Calu3 (cell line): ENCODE measurements at places on chromosomes 2 and 18.

DNA sequence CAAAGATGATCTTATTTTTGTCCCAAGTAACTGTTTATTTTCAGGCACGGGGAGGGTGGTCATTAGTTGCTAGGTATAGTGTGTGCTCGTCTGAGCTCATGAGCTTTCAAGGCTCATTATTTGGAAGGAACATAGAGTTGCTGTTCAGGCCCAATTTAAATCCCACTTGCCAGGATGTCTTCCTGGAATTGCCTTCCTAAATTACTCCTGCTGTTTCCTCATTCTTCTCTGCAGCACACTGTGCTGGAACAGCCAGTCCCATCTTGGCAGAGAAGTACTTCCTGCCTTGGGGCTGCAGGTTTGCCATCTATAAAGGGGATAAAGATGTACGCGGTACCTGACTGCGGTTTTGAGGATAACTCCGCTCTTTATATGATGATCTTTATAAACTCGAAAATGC is 37.3 kb downstream of the GREB1 start:
- DNase-seq, result no peak

DNA sequence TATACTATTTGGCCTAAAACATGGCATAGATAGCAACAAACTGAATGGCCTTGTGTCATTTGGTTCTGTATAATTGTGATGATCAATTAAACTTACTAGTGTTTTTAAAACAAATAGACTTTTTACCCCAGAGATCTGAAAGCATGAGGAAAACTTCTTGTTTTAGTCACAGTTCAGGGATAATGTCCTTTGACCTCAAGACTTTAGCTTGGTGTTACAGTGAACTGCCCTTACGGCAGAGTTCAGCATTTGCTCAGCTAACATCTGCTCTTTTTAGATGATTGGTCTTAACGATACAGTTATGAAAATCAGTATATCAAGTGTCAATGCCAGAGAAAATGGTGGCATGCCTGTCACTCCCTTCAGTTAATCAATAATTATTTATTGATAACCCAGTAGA is 429.2 kb downstream of the PARD3B start:
- no peak for DNase-seq

DNA sequence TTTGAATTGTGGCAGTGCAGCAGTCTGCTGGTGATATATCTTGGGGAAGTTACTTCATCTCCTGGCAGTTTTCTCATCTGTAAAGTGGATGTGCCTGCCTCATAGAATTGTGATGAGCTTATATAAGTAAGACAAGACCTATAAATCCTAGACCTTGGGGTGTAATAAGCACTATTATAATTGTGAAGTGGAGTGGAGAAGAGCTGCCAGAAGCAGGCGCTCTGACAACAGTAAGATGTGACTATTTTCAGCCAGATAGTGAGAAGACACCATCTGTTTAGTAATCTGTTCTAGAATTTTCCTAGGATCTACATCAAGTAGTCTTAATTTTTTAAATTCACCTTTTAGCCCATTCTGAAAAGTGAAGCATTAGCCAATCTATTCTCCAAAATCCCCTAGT is 85.6 kb upstream of the TSPYL6 start:
- no peak for DNase-seq

DNA sequence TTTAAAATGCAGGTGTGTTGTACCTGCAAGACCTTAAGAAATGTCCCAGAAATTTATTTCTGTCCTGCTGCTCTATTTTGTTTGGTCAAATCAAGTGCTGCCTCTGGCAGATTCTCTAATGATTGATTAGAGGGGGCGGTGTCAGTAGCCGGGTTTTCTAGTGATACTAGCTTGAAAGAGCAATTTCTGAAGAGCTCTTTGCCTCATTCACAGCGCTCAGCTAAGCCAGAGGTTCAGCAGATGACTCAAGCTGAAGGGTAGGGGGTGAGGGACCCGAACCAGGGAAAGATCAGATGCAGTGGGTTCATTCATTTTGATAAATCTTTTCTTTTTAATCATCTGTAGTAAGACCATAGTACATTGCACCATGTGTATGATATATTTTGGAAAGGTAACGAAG is 15.0 kb downstream of the ZBTB7C start:
- DNase-seq, result no peak

DNA sequence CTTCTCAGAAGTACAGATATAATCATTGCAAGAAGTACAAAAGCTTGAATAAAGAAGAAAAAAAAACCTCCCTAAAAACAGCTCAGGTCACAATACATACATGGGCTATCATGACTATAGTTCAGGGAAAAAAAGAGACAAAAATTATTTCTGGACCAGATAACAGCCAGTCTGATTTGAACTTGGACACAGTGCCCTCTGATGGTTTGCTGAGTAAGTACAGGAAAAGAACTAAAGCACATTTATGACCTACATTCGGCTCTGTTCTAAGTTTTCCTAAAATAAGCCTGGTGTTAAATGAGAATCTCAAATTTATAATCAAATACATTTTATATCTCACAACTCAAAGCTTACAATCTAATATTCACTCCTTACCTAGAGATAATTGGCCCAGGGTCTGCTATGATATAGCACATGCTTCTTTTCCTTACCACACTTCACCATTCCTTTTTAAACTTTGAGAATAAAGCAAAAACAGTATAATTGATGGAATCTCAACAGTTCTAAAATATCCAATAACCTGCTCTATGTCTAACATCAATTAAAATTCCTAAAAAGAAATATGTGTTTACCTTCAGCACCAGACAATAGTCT is 81.1 kb downstream of the RAPH1 start:
- DNase-seq, result peak; percentile 46

- DNase-seq, result no peak
Measured at GRCh38 chr2:43332653-43333052, 106.2 kb upstream of the ZFP36L2 start.

DNA sequence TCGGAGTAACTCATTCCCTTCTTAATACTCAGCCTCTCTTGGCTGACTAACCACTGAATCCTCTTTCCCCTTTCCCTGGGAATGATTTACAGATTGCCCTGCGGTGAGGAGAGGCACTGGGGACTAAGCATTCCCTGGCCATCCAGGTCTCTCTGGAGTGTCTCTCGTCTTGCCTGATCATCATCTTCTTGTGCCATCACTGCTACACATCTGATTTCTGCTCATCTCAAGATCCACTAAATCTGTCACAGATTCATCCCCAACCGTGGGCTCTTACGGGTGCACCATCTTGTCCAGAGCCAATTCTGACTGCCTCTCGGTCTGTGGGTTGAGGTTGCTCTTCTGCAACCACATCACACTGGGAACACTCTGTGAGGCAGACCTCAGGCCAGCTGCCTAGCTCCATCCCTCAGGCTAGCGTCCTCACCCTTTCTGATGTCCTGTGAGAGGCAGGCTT is 12.0 kb downstream of the SFTPB start:
- no peak for DNase-seq

- no peak for DNase-seq
Measured at GRCh38 chr2:240632306-240632721, 7.0 kb downstream of the GPR35 start.

GRCh38 chr18:61850756-61851155 is 42.1 kb downstream of the RNF152 start:
- no peak for DNase-seq

GRCh38 chr2:181471783-181472182 is 14.6 kb downstream of the ITGA4 start:
- no peak for DNase-seq

- no peak for DNase-seq
Measured at GRCh38 chr2:118816669-118817068, 30.8 kb downstream of the EN1 start.

DNA sequence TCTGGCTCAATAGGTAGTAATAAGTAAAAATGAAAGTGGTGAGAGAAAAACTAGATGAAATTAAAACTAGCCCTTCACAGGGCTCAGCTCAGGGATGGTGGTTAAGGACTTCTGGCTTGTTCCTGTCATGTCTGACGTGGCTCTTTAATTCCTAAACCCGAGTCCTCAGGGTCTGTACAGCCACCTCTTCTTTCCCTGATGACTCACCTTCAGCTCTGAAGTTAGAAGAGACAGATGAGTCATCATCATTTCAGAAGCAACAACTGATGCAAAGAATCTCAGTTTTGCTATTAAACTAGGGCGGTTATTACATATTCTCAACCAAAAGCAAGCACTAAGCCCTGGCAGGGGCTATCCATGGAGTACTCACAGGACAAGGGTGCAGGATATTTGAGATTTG is 24.0 kb upstream of the ITGB6 start:
- peak; percentile 59 for DNase-seq

DNA sequence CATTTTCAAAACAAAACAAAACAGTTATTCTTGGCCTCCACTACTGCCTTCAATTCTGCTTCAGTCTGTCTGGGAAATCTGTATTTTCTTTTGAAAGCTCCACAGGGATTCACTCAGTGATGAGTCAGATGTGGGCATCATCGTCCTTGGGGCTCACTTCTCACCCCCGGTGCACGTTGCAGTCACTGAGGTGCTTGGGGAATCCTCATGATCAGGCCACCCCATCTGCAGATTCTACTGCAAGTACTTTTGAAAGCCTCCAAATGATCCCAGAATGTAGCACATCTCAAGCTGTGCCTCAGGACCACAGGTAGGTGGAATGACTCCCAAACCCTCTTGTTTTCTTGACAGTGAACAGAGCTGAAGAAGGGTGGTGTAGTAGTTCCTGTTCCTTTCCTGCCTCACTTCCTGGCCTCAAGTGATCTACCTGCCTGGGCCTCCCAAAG is 34.3 kb downstream of the LPIN2 start:
- no peak for DNase-seq

DNA sequence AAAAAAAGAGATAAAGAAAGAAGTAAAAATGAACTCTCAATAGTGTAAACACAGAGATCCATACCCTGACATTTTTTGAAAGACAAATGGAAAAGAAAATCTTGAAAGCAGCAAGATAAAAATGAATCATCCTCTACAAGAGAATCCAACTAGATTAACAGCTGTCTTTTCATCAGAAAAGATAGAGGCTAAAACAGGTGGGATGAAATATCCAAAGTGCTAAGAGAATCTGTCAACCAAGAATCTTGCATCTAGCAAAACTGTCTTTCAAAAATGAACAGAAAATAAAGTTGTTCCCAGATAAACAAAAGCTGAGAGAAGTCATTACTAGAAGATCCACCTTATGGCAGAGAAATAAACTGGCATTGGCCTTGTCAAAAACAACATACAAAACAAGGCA is 117.3 kb upstream of the MAPRE2 start:
- DNase-seq, result no peak

GRCh38 chr2:222904557-222905258 is 43.9 kb downstream of the ACSL3 start:
- no peak for DNase-seq

- no peak for DNase-seq
Measured at GRCh38 chr2:222064286-222064685, 234.5 kb downstream of the PAX3 start.

- peak; percentile 68 for DNase-seq
Measured at GRCh38 chr2:16617282-16618266, 48.1 kb downstream of the CYRIA start.

DNA sequence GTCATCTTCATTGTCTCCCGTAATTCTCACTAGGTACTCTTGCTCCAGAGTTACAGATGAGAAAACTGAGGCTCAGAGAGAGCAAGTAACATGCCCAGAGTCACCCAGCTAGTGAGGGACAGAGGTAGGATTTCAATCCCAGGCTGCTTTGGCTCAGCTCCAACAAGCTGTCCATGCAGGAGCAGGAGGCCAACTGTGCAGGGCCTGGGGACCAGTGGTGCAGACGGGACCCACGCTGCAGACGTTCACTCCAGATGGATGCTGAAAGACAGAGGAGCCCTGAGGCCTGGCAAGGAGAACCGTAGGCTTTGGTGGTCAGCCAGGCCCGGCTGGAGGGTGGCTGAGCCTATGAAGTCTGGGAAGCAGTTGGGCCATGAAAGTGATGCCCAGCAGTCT is 102.6 kb downstream of the MCFD2 start:
- DNase-seq, result no peak

- DNase-seq, result no peak
Measured at GRCh38 chr2:226969417-226970080, 133.7 kb downstream of the RHBDD1 start.

DNA sequence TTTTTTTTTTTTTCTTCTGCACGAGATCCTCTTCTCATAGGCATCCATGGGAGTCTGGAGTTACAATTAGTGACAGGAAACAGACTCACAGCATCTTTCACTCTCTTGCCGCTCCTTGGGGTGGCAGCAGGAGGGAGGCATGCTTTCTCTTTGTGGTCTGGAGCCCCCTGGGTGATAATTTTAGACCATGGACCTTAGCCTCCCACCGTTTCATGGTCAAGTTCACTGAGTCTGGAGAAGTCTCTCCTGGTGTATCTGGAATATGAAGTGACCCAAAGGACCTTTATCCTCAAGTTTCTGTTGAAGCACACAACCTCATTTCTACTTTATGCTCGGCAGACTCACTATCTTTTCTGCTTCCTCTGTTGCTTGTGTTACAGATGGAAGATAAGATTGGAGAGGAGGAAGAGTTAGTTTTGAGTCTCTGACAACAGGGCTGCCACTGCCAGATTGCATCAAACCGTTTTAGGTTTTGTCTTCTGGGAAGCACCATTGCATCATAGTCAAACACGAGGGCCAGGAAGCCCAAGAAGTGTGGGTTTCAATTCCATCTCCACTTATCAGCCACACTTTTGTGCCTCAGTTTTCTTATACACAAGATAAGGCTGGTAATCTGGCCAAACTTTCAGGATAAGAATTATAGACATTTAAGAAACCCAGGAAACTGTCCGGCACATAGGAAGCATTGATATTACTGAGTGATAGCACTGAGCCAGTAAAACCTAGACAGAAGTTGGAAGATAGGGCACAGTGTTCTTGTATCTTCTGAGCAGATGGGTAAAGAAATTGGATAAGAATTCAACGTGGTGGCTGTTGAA is 62.3 kb downstream of the ADCYAP1 start:
- DNase-seq, result no peak

DNA sequence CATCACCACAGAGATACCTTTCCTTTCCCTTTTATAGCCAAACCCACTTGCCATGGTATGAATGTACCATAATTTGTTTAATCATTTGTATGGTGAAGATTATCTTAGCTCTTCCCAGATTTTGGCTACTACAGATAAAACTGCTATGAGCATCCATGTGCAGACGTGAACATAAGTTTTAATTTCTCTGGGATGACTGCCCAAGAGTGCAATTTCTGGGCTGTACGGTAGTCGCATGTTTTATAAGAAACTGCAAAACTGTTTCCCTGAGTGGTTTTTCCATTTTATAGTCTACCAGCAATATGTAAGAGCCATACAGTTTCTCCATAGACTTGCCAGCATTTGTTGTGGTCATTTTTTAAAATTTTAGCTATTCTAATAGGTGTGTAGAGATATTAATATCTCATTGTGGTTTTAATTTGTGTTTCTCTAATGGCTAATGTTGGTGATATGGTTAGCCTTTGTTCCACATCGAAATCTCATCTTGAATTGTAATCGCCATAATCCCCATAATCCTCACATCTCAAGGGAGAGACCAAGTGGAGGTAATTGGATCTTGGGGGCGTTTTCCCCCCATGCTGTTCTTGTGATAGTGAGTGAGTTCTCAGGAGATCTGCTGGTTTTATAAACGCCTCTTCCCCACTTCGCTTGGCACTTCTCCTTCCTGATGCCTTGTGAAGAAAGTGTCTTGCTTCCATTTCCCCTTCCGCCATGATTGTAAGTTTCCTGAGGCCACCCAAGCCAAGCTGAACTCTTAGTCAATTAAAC is 628.5 kb upstream of the KLHL29 start:
- DNase-seq, result no peak

- no peak for DNase-seq
Measured at GRCh38 chr2:98087447-98088020, 567 bp downstream of the VWA3B start.
